Midbrain (tissue), 1 donor: ENCODE measurements at places on chromosomes 6 and 20.
A peak's percentile ranks its signal among the peaks of the same experiment; 100 is the strongest.

- no peak for DNase-seq
These were observed 234.4 kb downstream of the SYNE1 start for GRCh38 chr6:152402791-152403190.

- DNase-seq: no peak
These were observed 97.4 kb upstream of the JARID2 start for GRCh38 chr6:15148356-15148946.

DNA sequence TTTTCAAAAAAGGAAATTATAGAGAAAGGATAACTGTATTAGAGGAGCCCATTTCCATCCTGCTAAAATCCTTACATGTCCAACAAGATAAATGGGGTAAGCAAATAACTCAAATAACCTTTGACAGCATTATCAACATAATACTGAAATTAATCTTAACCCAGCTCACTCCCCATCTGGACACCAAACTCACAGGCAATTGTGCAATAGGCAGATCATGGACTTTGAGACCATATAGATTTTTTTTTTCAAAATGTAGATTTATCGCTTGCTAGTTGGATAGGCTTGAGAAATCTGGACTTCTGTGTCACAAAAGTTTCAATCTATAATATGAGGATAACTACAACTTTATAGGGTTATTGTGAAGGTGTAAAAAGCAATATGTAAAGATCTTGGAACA lies 134.4 kb upstream of the ASCC3 start:
- no peak for DNase-seq

DNA sequence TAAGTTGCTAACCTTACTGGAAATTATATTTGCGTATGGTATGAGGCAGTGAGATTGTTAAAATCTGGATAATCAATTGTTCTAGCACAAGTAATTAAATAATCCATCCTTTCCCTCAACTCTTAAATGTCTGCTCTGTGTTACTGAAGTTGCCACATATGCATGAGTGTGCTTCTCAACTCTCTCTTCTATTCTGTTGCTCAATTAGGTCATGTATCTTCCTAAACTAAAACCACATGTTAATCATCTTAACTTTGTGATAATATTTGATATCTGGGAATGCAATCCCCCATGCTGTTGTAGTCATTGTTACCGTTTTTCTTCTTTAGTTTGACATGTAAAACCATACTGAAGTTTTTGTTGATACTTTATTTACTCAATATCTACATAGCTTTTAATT lies 63.5 kb upstream of the STMND1 start:
- DNase-seq: no peak

- DNase-seq: peak; percentile 75
These were observed 519.1 kb upstream of the EYS start for GRCh38 chr6:66226109-66226508.

DNA sequence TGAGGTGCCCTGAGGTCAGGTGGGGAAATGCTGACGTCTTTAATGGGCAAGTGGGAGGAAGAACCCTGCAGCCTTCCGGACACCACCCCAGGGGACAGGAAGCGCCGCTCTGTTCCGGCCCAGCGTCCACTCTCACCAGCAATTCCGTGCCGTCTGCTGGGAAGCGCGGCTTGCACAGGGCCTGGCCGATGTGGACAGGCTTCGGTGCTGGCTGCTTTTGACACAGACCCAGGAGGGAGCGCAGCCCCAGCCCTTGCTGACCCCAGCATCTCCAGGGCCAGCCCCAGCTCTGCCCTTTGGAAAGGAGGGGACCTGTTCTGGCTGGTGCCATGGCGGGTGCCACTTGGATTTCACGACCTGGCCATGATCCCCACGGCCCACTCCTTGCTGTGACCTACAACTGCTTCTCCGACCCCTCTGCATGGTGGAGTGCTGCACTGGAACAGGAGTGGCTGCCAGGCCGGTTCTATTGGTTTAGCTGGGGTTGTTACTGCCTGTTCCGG lies 123.2 kb downstream of the DLL1 start:
- DNase-seq: no peak

- no peak for DNase-seq
These were observed 35.7 kb upstream of the TFB1M start for GRCh38 chr6:155349956-155350355.
